ENCODE measurements at places on chromosomes 6 and 20.

GRCh38 chr20:44435630-44436335, 39.9 kb upstream of the TTPAL start:
- DNase-seq = no peak

- DNase-seq = no peak
Observed at GRCh38 chr6:1070085-1070521, 241.8 kb upstream of the FOXQ1 start.

DNA sequence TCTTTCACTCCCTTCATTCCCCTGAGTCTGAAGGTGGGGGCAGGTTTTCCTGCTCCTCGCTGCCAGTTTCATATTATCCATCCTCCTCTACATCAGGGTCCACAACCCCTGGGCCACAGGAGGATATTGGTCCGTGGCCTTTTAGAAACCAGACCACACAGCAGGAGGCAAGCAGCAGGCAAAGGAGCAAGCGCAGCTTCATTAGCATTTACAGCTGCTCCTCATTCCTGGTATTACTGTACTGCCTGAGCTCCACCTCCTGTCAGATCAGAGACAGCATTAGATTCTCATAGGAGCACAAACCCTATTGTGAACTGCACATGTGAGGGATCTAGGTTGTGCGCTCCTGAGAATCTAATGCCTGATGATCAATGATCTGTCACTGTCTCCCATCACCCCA, 380.3 kb downstream of the ARHGAP18 start:
- no peak for DNase-seq

DNA sequence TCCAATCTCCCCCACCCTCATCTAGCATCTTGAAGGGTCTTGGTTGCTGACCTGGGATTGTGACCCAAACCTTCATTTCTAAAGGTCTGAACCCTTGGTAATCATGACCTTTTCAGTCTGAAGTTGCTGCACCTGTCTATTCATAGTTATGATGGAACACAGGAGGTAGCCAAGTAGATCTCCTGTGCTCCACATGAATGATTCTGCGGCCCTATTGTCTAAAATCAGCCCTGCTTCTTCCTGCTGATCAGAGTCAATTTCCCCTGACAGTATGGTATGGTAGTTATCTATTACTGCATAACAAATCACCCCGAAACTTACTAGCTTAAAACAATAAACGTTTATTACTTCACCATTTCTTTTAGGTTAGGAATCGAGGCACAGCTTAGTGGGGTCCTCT, 9.0 kb downstream of the OR2B6 start:
- no peak for DNase-seq

DNA sequence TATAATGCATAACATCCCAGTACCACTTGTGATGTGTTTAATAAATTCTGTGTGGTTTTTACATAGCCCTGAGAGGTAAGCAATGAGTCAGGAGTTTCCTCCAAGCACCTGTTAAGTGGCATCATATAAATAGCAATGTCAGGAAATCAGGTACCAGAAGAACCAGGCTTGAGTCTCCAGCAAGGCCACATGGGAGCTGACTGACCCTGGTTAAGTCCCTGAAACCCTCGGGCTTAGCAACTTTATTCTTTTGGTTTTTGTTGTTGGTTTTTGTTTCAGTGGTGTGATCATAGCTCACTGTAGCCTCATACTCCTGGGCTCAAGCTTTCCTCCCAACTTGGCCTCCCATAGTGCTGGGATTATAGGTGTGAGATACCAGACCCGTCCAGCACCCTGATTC, 70.0 kb downstream of the PTPRT start:
- DNase-seq = no peak

- no peak for DNase-seq
Observed at GRCh38 chr6:170058878-170059485, 231.9 kb downstream of the DLL1 start.

DNA sequence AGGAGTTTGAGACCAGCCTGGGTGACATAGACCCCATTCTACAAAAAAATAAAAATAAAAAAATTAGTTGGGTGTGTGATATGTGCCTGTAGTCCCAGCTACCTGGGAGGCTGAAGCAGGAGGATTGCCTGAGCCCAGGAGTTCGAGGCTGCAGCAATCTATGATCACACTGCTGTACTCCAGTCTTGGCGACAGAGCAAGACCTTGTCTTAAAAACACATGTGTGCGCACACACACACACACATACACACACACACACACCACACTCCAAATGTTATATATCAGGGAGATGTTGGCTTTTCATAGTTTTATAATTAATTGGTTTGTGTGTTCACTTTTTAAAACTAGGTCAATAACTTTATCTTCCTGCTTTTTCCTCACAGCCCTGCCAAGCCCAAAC, 110.5 kb downstream of the RTN4IP1 start:
- no peak for DNase-seq

GRCh38 chr6:160112628-160113299, 8.9 kb upstream of the SLC22A1 start:
- DNase-seq = no peak

DNA sequence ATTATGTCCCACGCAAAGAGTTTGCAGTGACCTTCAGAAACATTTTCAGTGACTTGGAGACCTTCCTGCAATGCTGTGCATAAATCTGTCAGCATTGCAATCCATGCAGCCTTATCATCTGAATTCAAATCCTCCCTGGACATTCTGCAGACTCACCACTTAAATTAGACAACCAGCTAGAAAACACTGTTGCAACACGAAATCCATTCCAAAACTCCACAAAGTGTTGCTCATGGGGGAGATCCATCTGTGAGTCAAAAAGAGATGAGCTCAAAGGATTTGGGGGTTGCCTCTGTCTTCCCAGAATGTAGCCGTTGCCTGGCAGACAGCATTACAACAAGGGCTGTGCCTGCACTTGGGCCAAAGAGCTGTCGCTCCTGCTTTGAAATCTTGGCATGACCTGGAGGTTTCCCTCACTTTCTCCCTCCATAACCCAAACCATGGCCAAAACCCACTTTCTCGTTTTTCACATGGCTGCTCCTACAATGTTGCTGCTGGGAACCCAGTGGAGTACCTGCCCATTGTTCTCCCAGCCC, 163.5 kb upstream of the CDYL start:
- no peak for DNase-seq

All from T-helper 2 cell treated with Interferon-gamma antibody and Interleukin-4, amounts not matched to agents 5 μg/mL and 100 μg/mL, for 36 hours (primary cell).